ENCODE measurements at places on chromosomes 12 and 14.

DNA sequence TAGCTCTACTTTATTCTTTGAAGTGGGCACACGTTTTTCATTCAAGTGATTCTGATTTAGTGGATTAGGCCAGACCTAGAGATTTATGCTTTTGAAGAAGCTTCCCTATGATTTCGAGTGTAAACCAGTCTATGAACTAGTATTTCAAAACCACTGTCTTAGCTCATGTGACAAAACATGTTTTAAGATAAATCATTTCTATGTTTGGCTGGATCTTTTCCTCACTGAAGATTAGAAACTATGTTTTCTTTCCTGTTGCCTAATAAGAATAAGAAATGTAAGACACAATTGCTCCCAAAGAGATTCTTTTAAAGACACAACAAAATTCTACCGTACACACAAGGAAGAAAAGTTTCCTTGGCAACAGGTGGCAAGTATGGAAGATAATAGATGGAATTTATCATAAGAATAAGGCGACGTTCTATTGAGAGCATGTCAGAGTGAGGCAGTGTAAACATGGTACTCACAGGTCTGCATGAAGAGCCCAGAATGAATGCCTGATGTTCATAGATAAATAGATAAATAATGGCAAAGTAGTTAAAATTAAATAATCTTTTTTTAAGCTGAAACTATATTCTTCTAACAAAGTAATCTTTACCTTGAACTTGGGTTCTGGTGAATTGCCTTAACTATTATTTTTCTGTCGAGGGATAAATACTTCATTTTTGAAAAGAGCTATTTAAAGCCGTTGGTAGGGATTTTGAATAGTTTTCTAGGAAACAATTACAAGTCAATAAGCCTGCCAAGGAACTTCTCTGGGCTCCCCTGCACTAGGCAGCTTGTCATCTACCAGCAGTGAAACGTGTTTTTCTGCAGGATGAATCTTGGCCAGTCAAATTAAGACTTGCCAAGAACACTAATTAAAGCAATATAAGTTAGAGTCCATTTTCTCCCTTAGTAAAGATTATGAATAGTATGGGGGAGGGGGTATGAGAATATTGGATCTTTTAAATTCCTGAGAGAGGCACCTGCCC lies 34.1 kb upstream of the C12orf75 start:
- no peak for DNase-seq

- DNase-seq, result no peak
Measured at GRCh38 chr14:76205708-76206107, 54.0 kb downstream of the GPATCH2L start.

DNA sequence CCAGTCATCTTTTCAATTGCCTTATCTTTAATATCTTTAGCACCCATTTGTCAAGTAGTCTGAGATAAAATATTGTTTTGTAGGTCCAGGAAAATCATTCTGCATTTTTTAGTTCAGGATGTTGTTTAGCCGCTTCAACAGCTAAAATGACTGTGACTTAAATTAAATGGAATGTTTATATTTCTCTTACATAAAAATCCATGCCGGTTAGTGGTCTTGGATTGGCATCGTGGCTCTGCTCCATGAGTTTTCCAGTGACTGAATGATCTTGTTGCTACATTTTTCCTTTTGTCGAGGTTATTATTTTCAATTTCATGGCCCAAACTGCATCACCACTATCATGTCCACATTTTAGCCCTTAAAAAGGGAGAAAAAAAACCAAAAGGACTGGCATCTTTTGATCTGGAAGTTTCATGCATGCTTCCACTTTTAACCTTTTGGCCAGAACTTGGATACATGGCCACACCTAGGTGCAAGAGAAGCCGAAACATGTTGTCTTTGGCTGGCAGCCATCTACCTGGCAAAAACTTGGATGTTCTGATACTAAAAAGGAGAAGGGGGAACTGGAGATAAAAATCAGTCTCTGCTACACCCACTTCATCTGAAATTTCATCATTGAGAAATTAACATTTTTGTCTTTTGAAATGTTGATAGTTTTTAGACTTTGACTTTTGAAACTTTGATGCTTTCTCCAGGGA lies 142.4 kb downstream of the OTOGL start:
- no peak for DNase-seq

DNA sequence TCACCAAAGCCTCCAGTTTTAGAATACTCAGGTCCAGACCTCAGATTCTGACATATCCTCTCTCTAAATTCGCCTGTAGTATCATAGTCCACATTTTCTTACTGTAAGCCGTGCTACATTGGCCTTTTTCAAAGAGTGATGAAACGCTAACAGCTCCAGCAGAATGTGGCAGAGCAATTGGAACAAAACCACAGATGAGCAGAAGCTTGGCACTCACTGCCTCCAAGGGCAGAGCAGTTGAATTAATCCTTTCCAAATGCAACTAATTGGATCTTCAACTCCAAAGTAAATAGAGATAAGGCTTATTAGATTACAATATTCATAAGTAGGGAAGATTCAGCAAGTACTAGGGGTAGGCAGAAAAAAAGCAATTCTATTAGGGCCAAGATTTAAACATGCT lies 128.3 kb downstream of the SLC35F4 start:
- no peak for DNase-seq

- no peak for DNase-seq
Measured at GRCh38 chr12:109947521-109947920, 47.4 kb downstream of the TCHP start.

GRCh38 chr12:2151391-2151790 lies 98.6 kb downstream of the CACNA1C start:
- no peak for DNase-seq

DNA sequence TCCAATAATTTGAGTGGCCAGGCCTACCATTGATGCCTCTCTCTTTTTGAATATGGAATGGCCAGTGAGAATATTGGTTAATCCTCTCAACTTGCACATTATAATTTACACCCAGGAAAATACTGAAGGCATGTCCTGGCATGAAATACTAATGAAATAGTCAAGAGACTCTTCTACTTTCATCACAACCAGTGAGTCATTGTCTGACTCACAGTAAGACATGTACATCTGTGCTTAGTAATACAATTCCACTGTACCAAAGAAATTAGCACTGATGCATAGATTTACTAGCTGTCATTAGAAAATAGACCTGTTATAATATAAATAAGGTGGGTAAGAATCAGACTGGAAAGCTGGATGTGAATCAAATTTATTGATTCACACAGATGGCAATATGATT lies 31.6 kb downstream of the KCNC2 start:
- peak; percentile 55 for DNase-seq

GRCh38 chr12:52656616-52657015 lies 4.6 kb upstream of the KRT2 start:
- DNase-seq, result no peak

DNA sequence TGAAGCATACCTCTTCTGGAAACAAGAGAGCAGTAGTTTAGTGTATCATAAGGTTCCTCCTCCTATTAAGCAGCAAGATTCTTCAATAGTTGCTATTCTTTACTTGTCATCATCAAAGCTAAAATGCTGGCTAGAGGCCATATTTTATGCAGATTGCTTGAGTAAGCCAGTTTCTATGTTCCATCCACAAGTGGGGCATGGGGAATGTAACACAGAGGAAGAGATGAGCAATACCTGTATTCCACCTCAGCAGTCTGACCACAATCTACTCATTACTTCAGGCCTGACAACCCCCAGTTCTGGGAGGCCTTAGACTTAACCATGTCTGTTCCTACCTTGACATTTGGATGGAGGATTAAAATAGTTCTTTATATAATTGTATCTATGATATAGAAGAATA lies 423.6 kb downstream of the BTG1 start:
- DNase-seq, result no peak

DNA sequence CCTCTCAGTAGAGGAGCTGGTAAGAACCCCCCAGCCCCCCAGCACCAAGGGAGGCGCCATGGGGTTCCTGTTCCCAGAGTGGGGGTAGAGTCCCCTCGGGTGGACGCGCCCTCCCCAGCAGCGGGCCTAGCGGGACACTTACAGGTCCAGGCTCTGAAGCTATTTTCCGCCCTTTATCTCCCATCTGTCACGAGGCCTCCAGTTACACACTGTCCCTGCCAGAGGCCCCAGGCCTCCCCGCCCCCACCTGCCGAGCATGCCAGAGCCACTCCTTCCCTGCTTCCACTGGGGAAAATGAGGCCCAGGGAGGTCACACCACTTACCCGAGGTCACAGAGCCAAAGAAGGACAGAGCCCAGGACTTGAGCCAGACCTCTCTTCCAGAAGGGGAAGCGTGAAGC lies 3.1 kb downstream of the C14orf180 start:
- DNase-seq, result no peak

GRCh38 chr14:101069228-101069549 lies 165.7 kb upstream of the RTL1 start:
- no peak for DNase-seq
